ENCODE measurements at places on chromosomes 3 and 15.

- no peak for DNase-seq
Measured at GRCh38 chr15:57281321-57281720, 95.0 kb upstream of the CGNL1 start.

DNA sequence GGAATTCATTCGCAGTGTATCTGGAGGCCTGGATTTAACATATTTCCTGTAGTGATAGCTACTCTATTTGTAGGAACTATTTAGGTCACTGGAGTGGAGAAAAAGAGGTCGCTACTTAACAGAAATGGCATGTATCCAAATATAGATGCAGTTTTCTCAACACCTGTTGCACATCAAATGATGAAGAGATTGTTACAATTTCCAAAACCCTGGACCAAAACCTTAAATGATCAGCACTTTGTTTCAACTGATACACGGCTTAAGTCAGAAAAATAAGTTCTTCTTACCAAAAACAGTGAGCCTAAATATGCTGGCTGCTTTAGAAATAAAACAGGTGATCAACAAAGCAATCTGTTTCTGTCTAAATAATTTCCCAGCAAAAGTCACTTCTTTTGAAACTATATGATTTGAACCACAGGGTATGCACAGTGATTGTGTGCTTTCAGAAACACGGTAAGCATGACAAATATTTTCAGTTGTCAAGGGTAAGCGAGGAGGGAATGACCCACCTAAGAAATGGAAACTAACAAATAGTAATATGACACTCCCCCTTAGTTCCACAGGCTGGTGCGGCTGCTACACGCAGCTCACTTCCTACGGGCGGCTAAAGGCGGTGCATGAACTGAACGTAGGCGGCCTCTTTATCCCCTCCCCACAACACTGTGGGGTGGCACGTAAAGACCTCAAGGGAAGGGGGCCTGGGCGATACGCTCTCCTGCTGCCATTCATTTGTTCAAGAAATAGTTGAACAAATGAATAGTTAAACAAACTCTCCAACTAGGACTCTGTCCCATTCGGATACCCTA lies 1.1 kb downstream of the EHD4 start:
- DNase-seq = peak; percentile 85

DNA sequence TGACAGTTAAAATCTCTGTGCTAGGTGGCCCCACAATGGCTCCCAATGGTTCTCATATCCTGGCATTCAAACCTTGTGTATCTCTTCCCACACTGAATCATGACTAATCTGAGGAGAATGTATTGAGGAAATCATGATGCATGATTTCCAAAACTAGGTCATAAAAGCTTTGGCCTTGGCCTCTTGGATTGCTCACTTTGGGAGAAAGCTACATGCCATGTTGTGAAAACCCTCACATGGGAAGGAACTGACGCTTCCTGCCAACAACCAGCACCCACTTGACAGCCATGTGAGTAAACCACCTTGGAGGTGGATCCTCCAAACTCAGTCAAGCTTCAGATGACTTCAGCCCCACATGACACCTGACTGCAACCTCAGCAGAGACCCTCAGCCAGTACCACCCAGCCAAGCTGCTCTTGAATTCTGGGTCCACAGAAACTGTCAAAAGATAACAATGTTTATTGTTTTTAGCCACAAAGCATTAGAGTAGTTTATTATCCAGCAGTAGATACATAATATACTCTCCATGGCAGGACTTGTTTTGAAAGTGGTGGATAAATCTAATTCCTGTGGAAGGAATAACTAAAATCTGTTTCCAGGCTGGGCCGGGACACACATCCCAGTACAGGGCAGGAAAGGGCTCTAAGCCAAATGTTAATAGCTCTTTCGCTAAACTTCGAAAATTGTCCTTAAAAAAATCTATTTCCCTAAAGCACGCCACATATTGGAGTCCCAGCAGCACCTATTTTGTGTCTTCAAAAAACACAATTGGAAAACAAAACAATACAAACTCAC lies 1.0 kb upstream of the ZNF620 start:
- DNase-seq = peak; percentile 10

DNA sequence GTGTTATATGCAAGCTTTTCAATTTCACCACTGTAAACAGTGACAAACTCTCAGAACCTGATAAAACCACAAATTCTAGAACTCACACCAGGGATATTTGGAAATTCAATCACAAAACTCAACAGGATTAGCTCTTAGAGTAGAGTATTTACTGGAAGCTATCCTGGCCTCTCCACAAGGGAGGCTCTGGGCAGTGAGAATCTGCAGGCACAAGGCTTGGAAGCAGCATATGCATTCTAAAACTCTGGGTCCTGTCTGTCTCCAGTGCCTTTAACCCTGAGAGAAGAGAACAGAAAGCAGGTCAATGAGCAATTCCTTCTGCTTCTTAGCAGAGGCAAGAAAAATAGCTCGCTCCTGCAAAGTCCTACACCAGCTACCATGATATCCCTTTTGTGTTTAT lies 23.4 kb downstream of the PLSCR4 start:
- no peak for DNase-seq

GRCh38 chr3:40237889-40238571 lies 71.5 kb upstream of the EIF1B start:
- no peak for DNase-seq

DNA sequence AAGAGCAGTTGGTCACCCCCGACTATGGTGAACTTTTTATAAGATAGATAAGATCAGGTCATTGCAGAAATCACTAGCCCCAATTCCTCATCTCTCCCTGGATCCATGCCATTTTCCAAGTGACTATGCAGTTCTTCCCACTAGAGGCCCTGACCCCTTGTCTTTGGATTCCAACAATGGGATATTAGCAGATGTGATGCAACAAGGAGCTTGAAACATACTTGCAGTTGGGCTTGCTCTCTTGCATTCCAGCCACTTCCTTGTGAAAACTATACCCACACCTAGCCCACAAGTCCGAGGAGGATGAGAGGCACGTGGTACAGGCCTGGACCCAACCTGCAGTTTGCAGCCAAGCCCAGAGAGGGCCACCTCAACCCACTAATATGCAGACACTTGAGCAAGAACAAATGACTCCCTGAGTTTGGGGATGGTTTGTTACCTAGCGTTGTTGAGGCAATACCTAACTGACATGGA lies 60.6 kb downstream of the SUCLG2 start:
- peak; percentile 10 for DNase-seq

- DNase-seq = no peak
Measured at GRCh38 chr3:7700977-7701376, 800.6 kb upstream of the LMCD1 start.

- no peak for DNase-seq
Measured at GRCh38 chr3:137767538-137768360, 3.6 kb downstream of the SOX14 start.

DNA sequence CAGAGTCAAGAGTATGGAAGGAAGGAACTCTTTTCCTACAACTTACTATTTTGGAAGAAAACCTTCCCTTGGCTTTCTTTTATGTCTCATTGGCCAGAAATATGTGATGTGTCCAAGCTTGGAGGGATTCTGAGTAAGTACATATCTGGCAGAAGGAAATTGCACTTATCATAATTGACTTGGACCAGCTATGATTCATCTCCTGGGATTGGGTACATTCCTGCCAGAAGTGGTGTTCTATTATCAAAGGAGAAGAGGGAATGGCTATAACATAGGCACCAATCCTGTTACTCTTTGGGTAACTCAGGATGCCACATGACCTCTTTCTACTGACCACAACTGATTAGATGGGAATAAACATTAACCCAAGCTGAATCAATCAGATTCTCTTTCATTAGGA lies 13.5 kb upstream of the DAZL start:
- DNase-seq = no peak

DNA sequence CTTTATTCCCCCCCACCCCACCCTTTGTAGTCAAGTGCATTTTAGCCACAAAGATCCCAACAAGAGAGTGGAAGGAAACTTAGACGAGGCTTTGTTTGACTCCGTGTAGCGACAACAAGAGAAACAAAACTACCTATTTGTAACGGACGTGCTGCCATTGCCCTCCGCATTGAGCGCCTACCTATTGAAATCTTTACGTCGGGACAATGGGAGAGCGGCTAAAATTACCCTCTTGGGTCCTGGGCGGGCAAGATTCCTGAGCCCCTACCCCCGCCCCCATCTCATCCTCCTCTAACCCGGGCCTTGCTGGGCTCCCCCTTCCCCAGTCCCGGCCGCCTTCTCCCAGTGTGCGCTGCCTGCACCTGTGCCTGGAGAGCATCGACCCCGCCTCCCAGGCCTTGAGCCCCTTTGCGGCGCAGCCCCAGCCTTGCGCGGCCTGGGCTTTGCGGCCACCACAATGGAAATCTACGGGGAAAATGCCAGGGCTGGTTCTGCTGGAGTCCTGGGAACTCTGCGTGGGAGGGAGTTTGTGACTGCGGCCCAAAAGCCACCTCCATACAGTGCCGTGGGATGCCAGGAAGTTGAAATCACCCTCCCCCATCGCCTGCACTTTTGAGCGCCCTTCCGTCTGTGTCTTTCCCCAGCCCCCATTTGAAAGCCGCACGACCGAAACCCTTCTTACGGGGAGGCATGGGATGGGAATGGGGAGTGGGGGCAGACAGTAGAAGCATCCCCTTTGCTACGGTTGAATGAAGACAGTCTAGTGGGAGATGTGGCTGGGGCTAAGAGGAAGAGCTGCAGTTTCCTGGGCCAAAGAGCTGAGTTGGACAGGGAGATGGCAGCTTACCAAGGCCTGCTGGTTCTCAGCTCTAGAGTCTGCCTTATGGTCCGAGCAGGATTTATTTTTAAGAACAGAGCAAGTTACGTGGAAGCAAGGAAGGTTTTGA lies 1.1 kb upstream of the SOX2 start:
- DNase-seq = no peak

DNA sequence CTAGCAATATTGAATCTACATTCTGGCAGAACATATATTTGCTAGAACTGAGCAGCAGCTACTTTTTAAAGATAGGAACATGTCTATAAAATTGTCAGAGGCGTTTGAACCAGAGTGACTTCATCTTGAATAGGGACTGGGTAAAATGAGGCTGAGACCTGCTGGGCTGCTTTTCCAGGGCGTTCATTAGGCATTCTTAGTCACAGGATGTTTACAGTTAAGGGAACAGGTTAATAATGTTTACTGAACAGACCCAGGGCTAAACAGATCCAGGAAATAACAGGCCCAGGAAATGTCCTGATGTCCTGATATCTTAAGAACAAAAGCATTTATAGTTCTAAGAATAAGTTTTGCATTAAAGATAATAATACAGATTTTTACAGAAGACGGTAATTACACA lies 34.5 kb upstream of the B3GALNT1 start:
- DNase-seq = no peak

DNA sequence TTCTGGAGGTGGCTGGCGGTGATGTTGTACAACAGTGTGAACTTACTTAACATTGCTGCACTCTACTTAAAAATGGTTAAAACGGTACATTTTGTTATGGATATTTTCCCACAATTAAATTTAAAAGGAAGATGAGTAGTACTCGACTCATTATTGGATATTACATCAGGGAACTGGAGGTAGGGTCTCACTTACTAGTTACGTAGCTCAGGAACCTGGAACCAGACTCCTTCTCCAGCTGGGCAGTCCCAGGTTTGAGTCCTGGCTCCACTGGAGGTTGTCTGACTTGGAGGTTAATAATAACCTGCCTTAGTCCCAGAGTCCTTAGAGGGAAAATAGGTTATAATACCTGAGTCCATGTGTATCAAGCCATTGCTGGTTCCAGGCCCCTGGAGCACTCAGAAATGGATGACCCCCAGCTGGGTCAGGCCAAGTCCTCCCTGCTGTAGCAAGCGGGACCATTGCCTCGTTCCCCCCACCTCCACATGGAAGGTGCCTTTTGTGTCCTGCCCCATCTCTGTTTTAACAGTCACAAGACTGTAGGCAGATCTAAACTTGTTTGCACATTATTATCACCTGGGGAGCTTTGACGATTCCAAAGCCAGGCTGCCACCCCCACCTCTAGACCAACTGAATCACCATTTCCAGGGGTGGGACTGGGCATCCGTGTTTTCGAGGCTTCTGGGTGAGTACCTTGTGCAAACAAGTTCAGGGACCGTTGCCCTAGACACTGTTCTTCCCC lies 126.6 kb downstream of the IGF1R start:
- DNase-seq = no peak

GRCh38 chr15:81285461-81285860 lies 38.5 kb downstream of the STARD5 start:
- DNase-seq = no peak

DNA sequence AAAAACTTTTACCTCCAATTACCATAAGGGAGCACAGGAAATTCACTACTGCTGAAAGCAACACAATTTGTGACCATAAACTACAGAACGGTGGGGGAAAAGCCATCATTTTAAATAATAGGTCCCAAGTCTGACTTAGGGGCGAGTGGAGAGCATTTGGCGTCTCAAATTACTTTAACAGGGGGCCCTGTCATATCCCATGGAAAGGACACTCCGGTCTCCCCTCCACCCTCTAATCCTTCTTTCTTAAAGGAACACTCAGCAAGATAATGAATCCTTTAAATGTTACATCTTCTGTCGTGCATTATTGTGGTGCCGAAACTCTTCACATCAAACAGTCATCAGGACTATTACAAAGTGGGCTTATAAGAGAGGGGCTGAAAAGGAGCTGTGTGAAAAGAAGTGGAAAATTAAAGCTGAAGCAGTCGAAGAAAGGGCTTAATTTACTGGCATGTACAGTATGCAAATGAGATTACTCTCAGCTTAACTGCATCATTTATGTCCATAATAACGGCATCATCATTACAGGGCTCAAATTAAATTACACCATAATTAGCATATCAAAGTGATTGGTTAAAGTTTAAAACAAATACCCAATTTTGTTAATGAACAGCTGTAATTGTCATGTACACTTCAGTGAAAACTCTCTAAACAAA lies 342.2 kb downstream of the FOXP1 start:
- DNase-seq = no peak

DNA sequence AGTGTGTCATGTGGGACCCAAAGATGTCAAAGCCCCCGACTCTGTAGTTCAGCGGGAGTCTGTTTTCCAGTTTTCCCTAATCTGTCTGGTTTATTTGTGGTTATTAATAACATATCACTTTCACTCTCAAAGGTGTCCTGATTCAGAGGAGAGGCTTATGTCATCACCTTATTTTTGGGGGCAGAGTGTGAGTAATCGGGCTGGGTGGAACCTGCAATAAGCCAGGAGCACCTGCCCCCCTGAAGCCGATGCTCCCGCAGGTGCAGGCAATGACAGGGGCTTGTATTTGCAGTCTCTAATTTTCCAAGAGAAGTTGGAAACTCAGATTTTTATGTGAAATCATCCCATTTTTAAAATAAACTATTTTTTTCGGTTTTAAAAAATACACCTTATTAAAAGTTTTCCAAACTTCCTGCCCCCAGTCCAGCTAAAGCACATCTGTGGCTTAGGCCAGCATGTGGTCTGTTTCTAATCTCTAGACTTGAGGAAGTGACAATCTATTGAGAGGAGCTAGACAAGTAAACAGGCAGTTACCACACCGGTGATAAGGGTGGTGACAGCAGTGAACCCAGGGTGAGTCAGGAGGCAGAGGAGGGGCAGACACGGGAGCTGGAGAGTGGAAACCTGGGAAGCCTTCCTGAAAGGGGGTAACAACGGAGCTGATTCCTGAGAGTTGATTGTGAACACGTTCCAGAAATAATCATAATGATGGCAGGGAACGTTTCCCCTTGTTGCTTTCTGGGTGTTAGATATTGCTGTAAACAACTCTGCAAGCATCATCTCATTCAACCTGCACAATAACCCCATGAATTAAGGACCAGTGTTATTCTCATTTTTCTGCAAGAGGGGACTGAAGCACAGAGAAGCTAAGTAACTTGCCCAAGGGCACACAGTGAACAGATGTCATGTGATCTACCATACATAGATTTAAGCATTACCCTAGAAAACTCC lies 37.2 kb downstream of the BHLHE40 start:
- DNase-seq = peak; percentile 31

Measured in stimulated activated CD4-positive, alpha-beta T cell treated with anti-CD3 and anti-CD28 coated beads, Interleukin-15, amount 100 ng/mL, for 24 hours (primary cell).